ENCODE measurements at places on chromosomes 3 and 15.
A peak's percentile ranks its signal among the peaks of the same experiment; 100 is the strongest.

- no peak for DNase-seq
These were observed 396.4 kb downstream of the SHQ1 start for GRCh38 chr3:72451841-72452240.

GRCh38 chr3:45947361-45947760 lies 4.1 kb downstream of the CXCR6 start:
- DNase-seq: no peak

GRCh38 chr3:105828703-105829102 lies 40.1 kb downstream of the CBLB start:
- DNase-seq: no peak

GRCh38 chr3:43036621-43037423 lies 57.7 kb downstream of the GASK1A start:
- no peak for DNase-seq

DNA sequence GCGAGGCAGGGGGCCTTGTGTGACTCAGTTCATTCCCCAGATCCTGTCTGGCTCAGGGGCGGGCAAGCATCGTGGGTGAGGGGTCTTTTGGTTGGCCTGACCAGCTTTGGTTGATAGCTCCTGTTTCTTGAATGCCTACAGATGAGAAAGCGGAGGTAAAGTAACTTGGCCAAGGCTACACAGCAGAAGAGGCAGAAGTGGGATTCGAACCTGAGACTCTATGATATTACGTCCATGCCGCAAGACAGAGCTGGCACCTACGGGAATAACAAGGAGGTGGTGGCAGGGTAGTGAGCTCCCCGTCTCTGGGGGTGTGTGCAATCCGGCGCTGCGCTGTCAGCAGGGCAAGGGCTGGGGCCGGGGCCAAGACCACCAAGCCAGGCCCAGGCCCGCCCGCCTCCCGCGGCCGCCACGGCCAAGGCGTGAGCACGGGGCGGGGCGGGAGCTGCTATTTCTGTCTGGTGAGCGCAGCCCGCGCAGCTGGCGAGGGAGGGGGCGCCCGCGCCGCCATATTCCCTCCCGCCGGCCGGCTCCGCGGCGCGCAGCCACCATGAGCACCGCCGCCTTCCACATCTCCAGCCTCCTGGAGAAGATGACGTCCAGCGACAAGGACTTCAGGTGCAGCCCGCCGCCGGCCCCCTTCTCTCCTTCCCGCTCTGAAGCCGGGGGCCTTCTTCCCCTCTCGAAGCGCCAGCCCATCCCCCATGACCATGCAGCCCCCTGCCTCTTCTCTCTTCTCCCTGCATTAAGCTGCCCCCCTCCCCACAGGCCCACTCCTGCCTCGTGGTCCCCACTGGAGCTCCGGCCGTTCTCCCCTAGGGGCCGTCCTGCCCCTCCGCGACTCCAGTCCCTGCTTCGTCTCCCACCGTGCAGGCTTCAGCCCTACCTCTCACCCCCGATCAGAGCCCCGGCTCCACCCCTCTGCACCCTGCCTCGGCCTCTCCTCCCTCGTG lies at the start of gene CAND2:
Gene CAND2, plus strand, starts transcription at position 510 of the 953 bp plus-strand sequence. Its CDS starts 41 bp downstream, at position 551.
- DNase-seq: peak; percentile 55

Measured in hematopoietic multipotent progenitor cell (in vitro differentiated cells).